NCI-H524 treated with DMSO at 0.1 percent for 48 hours (cell line): ENCODE measurements at places on chromosomes 1 and 21.

- no peak for DNase-seq
Observed at GRCh38 chr1:89351597-89352311, 12.1 kb upstream of the GBP6 start.

- DNase-seq, result peak; percentile 84
Observed at GRCh38 chr1:119840745-119841144, 29.5 kb upstream of the REG4 start.

DNA sequence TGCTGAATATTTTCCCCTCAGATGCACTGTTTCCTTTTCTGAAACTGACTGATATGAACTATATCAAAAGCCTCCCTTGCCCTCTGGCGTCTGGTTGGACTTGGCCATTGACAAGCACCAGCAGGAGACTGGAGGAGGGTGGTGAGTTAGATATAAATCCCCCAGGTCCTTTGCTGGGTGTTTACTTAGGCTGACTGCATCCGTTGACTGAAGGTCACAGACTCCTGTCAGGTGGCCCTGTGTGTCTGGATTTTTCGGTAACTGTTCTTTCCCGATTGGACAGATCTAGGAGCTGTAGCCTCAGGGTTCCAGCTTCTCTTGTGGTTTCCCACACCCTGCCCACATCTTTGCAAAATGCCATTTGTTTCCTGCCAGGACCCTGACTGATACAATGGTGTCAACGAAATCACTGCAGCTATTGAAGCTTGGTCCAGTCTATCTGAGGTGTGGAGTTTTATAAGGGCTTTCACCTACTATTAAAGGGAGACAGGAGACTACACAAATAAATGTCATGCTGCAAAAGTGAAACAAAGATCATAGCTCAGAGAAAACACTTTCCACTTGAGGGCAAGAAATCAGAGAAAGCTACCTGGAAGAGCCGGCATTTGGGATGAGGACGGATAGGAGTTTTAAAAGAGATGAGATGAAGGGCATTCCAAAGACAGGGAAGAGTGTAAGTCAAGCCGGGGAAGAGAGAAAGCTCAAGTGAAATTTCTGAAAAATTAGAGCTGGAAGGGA is 1.5 kb upstream of the MAGI3 start:
- no peak for DNase-seq

- no peak for DNase-seq
Observed at GRCh38 chr1:41169799-41170180, 72.3 kb downstream of the SCMH1 start.

DNA sequence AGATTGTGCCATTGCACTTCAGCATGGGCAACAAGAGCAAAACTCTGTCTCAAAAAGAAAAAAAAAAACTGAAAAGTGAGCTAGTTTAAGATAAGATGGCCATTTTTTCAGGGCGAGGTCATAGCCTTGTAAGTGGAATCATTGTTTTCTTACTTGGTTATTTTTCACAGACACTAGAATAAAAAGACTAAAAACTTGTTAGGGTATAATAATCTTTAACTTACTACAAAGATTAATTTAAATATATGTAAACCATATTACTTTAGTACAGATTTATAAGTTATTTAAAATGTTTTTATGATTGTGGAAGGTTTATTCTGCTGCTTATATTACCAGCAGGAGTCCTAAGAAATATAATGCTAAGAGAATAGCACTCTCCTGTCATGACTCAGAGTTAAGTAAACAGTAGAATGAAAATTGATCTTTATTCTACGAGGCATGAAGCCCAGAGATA is 23.5 kb downstream of the ANGPTL1 start:
- no peak for DNase-seq

GRCh38 chr1:46708121-46708520 is 10.8 kb downstream of the EFCAB14 start:
- DNase-seq, result no peak

DNA sequence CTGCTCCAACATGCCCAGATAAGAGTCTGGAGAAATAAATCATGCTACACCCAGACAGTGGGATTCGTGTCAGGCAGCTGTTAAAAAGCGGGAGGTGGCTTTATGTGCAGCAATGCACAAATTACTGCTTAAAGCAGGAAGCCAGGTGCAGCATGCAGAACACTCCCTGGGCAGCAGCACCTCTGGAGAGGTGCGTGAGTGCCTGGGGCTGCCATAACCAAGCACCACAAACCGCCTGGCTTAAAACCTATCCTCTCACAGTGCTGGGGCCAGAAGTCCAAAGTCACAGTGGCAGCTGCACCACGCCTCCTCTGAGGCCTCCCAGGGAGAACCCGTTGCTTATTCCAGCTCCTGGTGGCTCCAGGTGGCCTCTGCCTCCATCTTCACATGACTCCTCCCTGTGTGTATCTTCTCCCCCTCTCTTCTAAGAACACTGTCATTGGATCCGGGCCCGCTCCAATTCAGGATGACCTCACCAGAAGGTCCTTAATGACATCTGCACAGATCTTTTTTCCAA is 115.6 kb downstream of the SIK1 start:
- DNase-seq, result no peak

GRCh38 chr21:33866826-33867225 is 48.8 kb downstream of the ATP5PO start:
- DNase-seq, result no peak

DNA sequence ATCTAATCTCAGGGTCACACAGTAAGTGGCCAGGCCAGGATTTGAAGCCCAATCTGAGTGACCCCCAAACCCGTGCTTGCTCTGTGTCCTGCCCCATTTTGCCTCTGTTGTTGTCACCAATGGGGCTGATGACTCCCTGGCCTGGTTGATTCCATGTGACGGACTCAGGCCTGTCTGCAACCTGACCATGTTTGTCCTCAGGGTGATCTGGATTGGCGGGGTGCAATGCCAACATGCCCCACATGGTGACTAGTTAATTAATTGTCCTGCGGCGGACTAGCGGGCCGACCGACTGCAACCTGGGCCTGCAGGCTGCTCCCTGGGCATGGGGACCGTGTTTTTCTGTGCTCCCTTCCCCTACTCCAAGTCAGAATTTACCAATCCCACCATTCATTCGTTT is 256.3 kb downstream of the MATN1 start:
- DNase-seq, result no peak

DNA sequence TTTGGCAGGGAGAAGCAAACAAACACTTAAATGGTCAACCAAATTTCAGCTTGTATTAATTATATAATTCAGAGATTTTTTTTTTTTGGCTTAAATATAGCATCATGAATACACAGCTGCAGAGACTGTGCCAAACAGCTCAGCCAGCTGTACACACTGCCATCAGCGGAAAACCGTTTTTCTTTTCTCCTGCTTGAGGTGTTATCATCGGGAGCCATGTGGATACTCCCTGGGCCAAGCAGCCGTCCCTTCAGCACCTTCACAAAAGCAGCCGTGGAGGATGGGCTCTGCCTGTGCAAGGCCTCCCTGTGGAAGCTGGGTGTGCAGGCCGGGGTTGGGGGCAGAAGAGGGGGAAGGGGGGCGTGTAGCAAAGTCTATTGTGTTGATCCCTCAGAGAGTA is 85.0 kb downstream of the NUF2 start:
- no peak for DNase-seq

DNA sequence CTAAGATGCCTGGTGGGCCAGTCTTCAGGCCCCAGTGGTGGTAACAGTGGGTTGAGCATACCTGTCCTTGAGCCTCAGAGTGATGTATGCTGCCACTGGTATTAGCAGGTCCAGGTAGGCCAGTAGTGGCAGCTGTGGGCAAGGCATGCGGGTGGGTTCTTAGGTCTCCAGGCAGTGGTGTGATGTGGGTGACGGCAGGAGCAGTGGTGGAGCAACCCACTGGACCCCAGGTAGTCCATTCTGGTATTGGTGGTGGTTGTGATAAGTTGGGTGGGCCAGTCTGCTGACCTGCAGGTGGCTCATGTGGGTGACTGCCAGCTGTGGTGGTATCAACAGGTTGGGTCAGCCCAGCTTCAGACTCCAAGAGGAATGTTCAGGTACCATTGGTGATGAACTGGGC is 165.0 kb upstream of the GORAB start:
- DNase-seq, result no peak

GRCh38 chr1:32754317-32755097 is 51.9 kb upstream of the SYNC start:
- DNase-seq, result no peak

DNA sequence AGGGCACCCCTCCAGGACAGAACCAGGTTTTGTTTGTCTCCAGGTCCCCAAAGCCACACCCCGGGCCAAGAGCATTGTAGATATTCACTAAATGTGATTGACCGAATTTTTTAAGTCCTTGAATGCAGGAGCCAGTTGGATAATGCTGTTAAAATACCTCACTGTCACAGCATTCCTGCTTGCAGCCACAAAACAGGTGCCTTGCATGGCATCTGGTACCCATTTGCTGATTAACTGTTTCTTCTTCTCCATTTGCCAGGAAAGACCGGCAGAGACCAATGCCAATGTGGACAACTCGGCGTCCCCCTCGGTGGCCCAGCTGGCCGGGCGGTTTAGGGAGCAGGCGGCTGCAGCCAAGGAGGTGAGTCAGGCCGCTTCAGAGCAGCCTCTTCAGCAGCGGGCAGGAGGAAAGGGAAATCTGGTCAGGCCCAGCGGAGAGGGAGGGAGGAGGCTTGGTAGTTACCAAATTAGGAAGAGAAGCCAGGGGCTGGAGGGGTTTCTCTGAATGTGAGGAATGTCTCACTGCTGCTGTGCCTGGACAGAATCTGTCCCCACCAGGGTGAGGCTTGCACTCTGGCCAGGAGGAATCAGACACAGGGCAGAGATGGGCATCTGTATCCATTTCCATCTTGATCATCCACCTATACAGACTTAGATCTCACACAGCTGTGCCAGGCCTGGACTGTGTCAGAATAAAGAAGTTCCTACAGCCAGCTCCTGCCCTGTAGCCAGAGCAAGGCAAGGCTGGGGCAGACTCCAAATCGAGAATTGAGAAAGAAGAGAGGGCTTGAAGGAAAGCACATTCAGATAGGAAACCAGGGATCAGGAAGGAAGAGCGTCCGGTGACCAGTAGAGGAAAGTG is 37.9 kb upstream of the MPZL1 start:
- no peak for DNase-seq

- no peak for DNase-seq
Observed at GRCh38 chr1:31198600-31198999, 41.1 kb downstream of the NKAIN1 start.

- no peak for DNase-seq
Observed at GRCh38 chr1:36257375-36257767, 33.1 kb downstream of the THRAP3 start.

GRCh38 chr1:2539312-2539907 is 9.3 kb upstream of the HES5 start:
- no peak for DNase-seq

DNA sequence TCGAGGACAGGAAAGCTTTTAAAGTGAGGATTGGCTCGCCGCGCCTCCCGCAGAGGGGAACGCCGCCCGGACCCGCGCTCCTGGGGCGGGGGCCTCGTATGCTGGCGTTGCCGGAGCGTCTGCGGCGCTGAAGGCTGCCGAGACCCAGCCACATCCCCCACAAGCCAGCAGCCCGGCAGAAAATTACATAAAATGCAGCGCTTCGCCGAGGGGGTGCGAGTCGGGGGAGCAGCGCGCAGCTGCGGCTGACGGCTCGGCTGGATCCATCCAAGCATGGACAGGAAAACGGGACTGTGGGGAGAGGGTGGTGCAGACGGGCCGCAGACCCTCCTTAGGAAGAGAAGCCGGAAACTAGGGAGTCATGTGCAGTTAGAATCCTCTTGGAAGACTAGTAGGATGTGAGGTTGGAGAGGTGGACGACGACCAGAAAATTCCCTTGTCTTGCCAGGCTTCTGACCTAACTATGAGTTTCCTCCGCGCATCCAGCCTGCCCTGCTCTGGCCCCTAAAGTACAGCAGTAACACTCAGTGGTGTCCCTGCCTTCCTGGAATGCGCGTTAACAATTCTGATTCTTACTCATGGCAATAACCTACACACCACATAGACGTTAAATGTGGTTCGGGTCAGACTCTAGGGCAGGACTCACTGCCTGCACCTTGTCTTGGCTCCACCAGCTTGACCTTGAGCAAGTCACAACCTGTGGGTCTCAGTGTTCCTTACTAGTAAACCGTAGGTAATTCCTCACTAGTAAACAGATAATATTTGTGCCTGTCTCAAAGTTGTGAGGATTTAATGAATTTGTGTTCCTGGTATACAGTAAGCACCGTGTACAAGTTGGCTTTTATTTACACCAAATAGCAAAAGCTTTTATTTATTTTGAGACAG is 953 bp upstream of the BRWD1 start:
- DNase-seq, result no peak

GRCh38 chr21:34995979-34996303 is 53.2 kb downstream of the RUNX1 start:
- no peak for DNase-seq

GRCh38 chr1:167529829-167530474 is 11.6 kb upstream of the CD247 start:
- DNase-seq, result peak; percentile 43

DNA sequence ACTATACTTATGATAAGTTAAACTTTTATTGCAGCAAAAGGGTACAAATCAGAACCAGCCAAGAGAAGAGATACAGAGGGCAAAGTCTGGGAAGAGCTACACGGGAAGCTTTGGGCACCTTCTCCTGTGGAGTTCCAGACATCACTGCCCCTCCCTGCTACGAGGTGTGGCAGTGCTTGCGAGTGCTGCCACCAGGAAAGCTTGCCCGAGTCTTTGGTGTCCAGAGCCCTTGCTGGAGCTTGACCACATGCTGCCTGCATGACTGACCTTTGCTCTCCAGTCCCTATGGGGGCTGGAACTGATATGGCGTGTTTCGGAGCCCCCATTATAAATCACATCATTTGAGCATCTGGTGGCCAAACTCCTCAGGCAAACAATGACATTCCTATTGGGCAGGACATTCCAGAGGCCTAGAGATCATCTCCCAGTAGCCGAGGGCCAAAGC is 23.4 kb downstream of the PLEKHO1 start:
- no peak for DNase-seq

DNA sequence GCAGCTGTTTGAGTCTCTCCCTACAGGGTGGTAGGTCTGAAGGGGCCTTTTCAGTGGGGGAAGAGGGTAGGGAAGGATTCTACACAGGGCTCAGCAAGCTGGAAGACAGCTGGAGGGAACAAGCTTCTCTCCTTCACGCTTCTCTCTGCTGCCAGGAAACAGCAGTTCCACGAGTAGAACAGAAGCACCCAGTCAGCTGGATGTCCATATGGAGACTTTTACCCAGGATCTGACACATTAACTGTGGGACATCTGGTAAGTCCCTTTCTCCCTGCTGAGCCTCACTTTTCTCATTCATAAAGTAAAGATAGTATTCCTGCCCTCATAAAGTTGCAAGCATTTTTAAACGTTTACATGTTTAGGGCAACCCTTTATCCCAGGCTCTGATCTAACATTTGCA is 280.3 kb downstream of the OMA1 start:
- DNase-seq, result peak; percentile 69

- DNase-seq, result no peak
Observed at GRCh38 chr1:63705078-63705477, 68.7 kb upstream of the ROR1 start.

DNA sequence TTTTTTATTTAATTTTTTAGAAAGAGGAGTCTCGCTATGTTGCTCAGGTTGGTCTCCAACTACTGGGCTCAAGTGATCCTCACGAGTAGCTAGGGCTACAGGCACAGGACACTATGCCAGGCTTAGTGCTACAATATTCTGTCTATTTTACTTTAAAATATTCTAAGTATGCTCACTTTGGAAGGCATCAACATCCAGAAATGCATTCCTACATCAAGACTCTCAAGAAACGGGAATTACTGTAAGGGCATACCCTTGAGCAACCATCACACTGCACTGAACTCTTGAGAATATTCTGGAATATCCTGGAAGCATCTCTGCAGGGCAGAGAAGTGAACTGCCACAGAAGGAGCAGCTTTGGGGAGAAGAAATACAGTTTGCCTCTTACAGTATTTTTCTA is 565 bp upstream of the DMRTB1 start:
- no peak for DNase-seq

GRCh38 chr1:110492573-110492972 is 26.4 kb downstream of the KCNA10 start:
- DNase-seq, result no peak

GRCh38 chr1:169100208-169100607 is 6.3 kb upstream of the ATP1B1 start:
- DNase-seq, result no peak
